Endothelial cell of umbilical vein (primary cell): ENCODE measurements at places on chromosomes 1 and 21. TPM values are rescaled to one million over a fixed set of nuclear protein-coding genes. Genes with fewer than 3 reads are reported as not detected.

- DNase-seq, result no peak
These were observed 538.8 kb downstream of the LRRIQ3 start for GRCh38 chr1:73659136-73659535.

Gene C1QA
- polyA plus RNA-seq, result not detected in 2 replicates

- DNase-seq, result no peak
These were observed 2.8 kb downstream of the HPDL start for GRCh38 chr1:45329445-45329844.

DNA sequence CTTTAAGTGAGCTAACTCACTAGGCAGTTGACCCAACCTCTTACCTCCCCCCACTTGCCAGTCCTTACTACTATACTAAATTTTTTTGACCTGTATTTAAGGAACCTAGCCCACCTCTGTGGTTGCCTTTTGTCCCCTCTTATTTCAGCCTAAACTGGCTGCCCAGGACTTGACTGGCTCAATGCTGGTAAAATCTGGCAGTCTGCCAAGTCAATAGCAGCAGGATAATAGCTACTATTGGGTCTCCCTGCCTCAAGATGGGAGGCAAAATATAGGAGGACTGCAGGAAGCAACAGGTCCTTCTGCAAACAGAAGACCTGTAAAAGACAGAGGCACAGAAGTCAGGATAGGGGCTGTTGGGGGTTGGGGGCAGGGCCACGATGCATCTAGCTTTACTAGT is 144.2 kb upstream of the POGK start:
- DNase-seq, result no peak

Gene CDKN2C
- 11.5 and 12.8 TPM in 2 replicates for polyA plus RNA-seq

DNA sequence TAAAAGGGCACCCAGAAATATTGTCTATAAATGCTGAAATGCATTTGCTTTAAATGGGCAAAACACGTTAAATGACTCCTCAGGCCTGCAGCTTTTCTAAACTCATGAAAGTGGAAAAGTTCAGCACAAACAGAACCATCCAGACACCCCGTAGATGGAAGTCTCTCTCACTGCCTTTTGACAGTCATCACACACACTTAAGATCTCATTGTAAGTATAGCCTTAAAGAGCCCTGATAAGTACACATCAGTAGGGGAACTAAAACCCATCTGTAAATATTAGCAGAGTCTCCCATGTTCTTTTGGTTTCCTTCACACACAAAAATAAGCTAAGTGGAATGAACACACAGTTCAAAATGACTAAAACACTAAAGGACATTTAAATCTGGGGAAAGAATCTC is 166.7 kb downstream of the LTN1 start:
- DNase-seq, result no peak

GRCh38 chr1:75600781-75601180 is 10.1 kb downstream of the SLC44A5 start:
- peak; percentile 21 for DNase-seq

Gene CCDC27
- polyA plus RNA-seq, result not detected in 2 replicates

GRCh38 chr21:35350965-35351364 is 301.9 kb upstream of the RUNX1 start:
- DNase-seq, result no peak

GRCh38 chr1:200972985-200973742 is 50.4 kb downstream of the KIF21B start:
- DNase-seq, result no peak

DNA sequence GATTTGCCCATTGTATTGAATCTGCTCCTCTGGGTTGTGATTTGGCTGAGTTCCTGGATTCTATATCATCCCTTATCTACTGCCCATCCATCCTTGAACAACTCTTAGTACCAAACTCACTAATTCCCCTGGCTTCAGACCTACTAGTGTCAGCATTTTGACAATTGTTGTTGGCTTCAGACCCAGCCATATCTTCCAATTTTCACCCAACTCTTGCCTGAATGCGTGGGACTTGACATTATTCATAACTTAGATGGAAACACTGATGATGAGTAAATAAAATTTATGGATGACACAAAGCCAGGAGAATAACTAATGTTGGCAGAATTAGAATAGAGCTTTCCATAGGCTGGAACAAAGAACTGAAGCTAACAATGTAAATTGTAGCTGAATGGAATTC is 27.3 kb upstream of the EDEM3 start:
- no peak for DNase-seq

Gene DPT
- not detected in 2 replicates for polyA plus RNA-seq

Gene CDK18
- polyA plus RNA-seq, result 0.13 and 0.17 TPM in 2 replicates

DNA sequence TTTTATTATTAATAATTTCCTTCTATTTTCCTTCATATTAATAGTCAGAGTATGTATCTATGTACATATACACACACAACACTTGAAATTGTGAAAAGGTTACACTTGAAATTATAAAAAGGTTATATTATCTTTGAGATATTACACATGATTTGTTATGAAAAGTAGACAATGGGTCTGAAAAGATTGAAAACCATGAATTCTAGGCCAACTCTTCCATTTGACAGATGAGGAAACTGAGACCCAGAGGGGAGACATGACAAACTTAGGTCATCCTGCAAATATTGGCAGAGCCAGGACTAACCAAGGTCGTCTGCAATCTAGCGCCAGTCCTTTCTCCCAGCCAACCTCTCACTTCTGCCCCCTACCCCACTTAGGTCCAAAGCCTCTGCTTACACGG is 33.2 kb downstream of the TRIM62 start:
- no peak for DNase-seq

DNA sequence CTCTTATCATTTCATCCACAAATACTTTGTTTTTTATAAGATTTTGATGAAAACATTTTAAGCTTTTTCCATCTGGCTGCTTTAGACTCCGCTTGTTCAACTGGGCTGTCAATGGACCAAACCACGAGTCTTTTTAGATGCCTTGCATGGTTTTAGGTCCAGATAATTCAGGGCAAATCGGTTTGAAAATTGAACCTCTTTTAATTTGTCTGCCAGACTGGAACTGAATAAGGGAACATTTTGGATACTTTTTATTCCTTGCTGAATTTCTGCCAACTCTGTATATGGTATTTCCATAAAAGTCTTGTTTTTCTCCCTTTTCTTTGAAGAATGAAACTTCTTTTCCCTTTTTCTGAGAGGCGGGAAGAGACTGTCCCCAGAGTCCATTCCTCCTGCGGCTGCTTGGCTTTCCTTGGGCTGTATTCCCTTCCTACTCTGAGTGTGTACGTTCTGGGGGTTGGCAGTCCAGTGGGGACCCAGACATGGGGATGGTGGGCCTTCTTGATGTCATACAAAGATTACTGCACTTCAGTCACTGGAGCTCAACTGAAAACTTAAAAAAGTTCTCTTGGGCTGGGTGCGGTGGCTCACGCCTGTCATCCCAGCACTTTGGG is 46.5 kb upstream of the CNN3 start:
- DNase-seq, result no peak

DNA sequence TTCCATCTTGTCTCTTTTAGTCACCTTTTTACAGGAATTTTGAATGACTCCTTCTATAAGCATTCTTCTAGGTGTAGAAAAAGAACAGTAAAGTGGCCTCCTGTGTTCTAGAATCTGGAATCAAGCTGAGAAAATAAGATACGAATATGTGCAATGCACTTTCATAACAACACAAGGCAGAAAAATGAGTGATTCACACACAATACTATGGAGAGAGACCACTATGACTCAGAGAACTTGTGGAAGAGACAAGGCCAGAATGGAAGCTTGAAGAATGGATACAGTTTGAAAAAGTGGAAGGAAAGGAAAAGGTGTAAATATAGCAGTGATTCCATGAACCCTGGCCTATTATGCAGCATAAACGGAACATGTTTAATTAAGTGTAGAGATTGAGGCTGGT is 57.1 kb upstream of the SAMSN1 start:
- peak; percentile 78 for DNase-seq

- no peak for DNase-seq
These were observed 193.2 kb downstream of the TRABD2B start for GRCh38 chr1:47803815-47804501.

DNA sequence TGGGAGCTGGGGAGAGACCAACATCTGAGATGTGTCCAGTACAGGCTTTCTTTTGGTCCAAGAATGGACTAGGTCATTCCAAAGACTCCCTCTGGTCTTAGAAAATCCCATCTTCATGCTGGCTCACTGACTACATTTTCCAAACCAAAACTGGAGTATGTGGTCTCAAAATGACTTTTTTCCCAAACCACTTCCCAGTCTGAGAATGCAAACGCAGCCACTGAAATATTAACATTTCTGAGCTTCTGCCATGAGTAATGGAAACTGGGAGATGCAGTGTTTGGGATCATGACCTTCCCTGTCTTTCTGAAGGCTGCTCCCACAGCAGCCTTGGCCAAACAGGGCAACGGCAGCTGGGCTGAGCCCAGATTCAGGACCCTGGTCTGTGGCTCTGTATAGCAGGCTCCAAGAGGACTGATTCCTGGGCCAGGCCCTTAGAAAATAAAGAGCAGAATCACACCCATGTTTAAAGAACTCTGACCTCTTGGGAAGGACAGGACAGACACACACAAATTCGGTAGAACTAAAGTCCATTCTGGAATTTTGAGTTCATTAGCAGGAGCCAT is 62.1 kb upstream of the CNTN2 start:
- DNase-seq, result no peak

GRCh38 chr1:50368179-50369007 is 54.9 kb downstream of the DMRTA2 start:
- DNase-seq, result peak; percentile 26
